ENCODE measurements at places on chromosomes 5 and 9.

- DNase-seq = peak; percentile 74
Observed at GRCh38 chr5:14574891-14575508, 6.6 kb upstream of the OTULINL start.

DNA sequence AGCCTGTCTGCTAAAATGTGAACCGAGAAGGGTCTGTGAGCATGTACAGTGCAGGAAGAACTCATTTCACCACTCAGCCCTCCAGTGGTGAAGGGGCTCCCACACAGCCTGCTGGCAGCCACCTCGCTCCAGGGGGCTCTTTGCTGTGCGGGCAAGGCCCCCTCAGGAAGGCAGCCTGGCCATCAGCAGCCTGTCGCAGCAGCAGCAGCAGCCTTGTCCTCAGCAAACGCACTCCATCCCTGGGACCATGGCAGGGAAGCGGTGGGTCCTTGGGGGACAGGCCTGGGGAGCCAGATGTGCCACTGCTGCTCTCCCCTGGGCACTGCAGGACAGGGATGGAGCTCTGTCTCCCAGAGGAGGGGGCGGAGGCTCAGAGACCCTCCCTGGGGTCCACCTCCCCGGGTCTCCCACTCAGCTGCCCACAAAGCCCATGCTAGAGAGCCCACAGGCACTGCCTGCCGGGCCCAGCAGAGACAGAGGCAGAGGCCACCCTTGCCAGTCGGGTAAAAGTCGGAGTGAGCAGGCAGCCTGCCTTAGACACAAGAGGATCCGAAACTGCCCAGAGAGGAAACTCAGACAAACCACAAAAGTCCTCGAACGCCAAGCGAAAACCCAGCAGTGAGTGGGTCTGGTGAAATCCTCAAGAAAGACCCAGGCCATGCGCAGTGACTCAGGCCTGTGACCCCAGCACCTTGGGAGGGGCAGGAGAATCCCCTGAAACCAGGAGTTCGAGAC, 8.0 kb downstream of the BRD3 start:
- no peak for DNase-seq

DNA sequence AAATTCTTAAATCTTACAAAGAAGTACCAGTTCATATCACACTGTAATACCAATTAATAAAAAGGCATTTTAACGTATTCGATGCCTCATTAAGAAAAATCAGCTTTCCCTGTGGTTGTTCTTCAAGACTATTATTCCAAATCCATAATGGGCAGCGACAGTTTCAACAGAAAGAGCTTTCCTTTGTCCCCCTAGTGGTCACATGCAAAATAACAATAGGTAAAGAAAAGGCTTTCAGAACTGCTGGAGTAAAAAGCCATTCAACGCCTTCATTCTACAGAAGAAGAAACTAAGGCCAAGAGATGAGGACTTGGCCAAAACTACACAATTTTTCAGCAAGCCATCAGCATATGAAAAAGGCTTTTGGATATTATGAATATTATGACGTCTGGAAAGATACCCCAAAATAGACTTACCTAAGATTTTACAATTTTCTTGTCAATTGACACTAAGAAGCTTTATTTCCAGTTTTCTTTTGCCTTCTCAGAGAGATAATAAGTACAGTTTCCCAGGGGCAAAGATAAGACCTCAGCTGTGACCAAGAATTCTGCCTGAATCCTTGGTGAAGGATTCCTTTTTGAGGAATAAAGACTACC, 6.7 kb upstream of the CDH6 start:
- DNase-seq = peak; percentile 18

DNA sequence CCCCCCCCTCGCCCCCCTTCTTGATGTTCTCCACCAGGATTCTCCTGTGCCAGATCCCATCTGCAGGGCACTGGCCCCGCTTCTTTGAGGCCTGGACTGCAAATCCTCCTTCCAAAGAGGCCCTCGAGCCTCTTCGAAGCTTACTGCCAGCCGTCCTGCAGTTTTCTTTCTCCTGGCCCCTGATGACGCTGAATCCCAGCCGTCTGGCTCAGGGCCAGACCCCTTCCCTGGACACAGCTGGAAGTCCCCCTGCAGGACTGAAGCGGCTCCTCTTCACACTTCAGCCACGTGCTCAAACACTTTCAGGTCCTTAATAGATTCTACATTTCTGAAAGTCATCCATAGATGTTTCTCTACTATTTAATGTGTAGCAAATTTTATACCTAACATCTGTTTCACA, 121.5 kb downstream of the EHMT1 start:
- peak; percentile 48 for DNase-seq

- no peak for DNase-seq
Observed at GRCh38 chr5:172550096-172550765, 90.8 kb upstream of the NEURL1B start.

- no peak for DNase-seq
Observed at GRCh38 chr9:86279839-86280238, 2.5 kb downstream of the ISCA1 start.

DNA sequence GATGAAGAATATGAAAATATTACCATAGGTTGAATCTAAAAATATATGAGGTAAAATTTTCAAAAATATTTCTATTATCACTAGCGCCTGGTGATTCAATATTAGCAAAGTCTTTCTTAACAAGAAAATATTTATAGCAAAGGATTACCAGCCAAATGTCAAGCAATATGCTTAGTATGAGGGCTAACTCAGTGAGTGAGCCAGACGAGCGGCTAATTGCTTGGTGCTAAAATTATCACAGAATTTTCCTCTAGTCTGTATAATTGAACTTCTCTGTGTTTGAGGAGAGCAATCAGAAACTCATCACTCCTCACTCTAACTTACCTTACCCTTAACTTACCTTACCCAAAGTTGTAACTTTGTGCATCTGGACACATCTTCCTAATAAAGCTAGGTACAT, 304.9 kb upstream of the PRR16 start:
- no peak for DNase-seq

DNA sequence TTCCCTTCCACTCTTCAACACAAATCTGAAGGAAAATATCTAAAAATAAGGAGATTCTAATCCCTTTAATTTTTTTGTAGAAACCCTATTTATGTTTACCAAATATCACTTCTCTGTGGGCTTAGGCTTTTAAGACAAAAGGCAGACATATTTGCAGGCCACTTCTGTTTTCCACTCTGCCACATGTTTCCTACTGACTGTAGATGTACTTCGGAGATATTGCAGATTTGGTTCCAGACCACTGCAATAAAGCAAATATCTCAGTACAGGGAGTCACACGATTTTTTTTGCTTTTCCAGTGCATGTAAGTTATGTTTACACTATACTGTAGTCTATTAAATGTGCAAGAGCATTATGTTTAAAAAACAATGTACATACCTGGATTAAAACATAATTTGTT, 219.0 kb downstream of the SREK1 start:
- no peak for DNase-seq

- peak; percentile 10 for DNase-seq
Observed at GRCh38 chr9:95854386-95855020, 21.0 kb upstream of the ERCC6L2 start.

DNA sequence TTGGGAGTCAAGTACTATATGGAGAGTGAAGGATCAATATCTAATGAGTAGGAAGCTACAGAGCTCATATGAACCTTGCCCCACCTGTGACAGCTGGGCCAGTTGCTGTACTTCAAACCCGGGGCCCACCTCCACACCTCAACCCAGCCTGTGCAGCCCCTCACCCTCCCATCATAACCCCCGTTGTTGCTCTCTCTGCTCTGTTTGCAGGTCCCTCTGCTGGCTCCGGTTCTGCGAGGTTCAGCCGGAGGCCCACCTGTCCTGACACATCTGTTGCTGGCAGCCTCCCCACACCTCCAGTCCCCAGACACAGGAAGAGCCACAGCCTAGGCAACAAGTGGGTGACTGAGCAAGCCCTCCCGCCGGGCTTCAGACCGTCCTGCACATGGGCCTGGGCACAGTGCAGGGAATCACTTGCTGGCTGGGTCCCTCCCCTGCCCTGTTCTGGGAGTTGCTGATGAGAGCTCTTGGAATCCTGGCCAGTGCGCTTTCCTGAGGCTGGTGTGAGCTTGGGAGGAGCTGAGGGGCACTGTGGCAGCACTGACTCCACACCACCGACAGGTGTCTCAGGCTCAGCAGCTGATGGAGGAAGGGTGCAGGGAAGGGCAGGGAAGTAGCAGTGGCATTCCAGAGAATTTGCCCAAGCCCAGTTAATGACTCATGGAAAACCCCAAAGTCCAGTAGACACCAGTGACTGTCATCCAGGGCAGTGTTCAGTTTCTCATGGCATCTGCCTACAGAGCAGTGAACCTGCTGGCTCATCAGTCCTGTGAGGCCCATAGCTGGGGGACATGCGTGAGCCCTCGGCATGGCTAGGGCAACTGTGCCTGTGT, 69.5 kb upstream of the GARNL3 start:
- DNase-seq = no peak

DNA sequence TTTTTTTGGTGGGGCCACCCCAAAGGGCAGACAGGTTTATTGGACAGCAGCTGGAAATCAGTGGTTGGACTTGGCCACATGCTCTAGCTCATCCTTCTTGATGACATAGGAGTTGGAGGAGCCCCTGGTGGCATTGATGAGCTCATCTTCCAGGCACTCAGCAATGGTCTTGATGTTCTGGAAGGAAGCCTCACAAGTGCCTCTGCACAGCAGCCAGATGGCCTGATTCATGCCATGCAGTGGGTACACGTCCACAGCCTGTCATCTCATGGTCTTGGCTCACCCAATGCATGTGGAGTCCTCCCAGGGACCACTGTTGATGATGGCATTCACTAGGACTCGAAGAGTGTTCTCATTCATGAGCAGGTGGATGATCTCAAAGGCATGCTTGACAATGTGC, 11.3 kb upstream of the RCL1 start:
- no peak for DNase-seq

DNA sequence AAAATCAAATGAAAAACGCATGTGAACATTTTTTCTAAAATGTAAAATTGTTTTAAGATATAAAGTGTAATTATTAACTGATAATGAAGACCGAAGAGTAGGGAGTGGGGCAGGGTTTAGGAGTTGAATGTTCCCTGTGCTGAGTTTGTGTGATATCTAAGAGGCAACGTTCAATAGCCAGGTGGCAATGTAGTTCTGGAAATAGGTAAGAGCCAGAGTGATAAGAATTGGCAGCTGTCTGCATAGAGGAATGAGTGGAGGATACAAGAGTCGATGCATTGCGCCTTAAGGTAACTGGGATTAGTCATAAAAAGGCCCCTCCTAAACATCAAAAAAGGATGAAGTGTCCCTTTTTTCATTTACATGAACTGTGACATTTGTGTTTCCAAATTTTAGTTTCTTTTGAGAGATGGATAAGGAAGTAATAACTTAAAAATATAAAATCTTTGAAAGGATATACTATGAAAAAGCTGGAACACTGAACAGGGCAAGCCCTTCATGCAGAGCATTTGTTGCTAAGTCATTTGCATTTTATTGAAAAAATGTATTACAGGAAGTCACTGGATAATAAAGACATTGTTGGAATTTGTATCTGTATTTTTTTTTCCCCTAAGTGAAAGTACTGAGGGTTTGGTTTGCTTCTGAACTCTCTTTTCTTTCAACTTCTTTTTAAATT, 659.3 kb downstream of the ACTL7B start:
- DNase-seq = no peak

- no peak for DNase-seq
Observed at GRCh38 chr9:128861501-128861900, 20.2 kb downstream of the KYAT1 start.

GRCh38 chr9:97900103-97900737, 22.1 kb downstream of the TRMO start:
- no peak for DNase-seq

GRCh38 chr9:36867672-36868471, 166.2 kb downstream of the PAX5 start:
- DNase-seq = peak; percentile 95

DNA sequence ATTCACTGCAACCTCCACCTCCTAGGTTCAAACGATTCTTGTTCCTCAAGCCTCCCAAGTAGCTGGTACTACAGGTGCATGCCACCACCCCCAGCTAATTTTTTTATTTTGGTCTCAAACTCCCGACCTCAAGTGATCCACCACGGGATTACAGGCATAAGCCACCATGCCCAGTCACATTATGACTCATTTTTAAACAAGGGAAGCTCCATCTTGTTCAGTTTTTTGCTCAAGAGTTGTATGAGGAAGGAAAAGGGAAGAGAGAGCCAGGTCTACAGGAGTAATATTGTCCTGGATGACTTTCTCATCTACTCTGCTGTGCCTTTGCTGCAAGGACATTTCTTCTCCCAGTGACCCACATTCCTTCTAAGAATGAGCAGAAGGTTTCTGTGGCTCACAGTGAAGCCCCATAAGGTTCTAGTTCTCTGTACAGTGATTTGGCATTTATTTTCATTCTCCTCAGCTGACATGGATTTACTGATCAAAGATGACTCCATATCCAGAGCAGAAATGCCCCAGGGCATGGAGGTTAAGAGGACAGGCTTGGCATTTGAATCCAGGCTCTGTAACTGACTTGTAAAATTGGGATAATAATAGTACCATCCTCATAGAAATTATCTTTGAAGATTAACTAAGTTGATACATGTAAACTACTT, 153.5 kb downstream of the CDH6 start:
- DNase-seq = no peak
